ENCODE measurements at places on chromosomes 7 and 10.

- no peak for DNase-seq
Measured at GRCh38 chr10:117936566-117936965, 110.2 kb downstream of the RAB11FIP2 start.

GRCh38 chr7:159155410-159155809 lies 10.7 kb upstream of the VIPR2 start:
- no peak for DNase-seq

GRCh38 chr10:4051011-4051640 lies 266.1 kb upstream of the KLF6 start:
- DNase-seq: no peak

GRCh38 chr7:92044940-92045339 lies 89.3 kb downstream of the CYP51A1 start:
- DNase-seq: no peak

DNA sequence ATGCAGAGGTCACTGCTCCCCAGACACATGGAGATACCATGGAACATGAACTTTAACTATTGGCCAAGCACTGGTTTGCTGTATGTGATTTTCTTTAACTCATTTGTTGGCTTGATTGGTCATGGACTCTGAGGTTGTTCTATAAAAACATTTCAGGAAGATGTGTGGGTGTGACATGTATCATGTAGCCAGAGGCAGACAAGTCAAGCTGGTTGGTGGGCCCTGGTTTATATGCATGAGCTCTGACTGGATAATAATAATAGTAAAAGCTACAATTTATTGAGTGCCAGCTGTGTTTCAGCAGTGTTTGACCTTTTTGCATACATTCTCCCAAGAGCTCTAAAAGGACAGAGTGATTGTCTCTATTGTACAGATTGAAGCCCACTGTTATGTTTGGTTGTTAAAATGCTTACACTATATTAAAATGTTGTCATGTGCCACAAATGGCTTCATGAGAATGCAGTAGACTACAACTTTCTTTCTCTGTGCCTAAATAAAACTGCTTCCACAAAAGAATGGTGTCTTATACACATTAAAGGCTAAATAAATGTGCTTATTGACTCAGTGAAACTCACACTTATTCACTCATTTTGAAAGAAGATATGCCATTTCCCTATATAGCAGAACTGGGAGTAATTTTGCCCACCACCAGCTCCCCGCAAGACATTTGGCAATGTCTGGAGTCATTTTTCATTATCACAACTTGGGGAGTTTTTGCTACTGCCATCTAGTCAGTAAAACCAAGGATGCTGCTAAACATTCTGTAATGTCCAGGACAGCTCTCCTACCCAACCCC lies 243.6 kb upstream of the NFE2L3 start:
- no peak for DNase-seq

Data from GM03348 (cell line).